ENCODE measurements at places on chromosomes 4 and X.
A peak's percentile ranks its signal among the peaks of the same experiment; 100 is the strongest.

DNA sequence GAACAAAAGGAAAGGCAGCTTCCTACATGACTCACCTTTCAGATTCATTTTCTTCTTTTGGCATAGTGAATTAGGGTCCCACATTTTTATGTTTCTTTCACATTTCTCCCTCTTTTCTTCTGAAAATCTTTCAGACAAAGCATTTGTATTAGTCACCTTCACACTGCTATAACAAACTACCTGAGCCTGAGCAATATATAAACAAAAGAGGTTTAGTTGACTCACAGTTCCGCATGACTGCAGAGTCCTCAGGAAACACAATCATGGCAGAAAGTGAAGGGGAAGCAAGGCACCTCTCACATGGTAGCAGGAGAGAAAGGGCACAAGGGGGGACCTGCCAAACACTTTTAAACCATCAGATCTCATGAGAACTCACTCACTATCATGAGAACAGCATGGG, 36.9 kb downstream of the MAGEA9 start:
- DNase-seq: no peak

GRCh38 chr4:175253184-175253902, 335.2 kb downstream of the ADAM29 start:
- DNase-seq: no peak

- no peak for DNase-seq
Observed at GRCh38 chr4:27181693-27182092, 321.1 kb downstream of the STIM2 start.

GRCh38 chr4:113692809-113693411, 68.6 kb downstream of the CAMK2D start:
- no peak for DNase-seq

- DNase-seq: no peak
Observed at GRCh38 chr4:40307627-40308497, 27.3 kb upstream of the CHRNA9 start.

- no peak for DNase-seq
Observed at GRCh38 chr4:109990261-109991257, 77.9 kb downstream of the EGF start.

DNA sequence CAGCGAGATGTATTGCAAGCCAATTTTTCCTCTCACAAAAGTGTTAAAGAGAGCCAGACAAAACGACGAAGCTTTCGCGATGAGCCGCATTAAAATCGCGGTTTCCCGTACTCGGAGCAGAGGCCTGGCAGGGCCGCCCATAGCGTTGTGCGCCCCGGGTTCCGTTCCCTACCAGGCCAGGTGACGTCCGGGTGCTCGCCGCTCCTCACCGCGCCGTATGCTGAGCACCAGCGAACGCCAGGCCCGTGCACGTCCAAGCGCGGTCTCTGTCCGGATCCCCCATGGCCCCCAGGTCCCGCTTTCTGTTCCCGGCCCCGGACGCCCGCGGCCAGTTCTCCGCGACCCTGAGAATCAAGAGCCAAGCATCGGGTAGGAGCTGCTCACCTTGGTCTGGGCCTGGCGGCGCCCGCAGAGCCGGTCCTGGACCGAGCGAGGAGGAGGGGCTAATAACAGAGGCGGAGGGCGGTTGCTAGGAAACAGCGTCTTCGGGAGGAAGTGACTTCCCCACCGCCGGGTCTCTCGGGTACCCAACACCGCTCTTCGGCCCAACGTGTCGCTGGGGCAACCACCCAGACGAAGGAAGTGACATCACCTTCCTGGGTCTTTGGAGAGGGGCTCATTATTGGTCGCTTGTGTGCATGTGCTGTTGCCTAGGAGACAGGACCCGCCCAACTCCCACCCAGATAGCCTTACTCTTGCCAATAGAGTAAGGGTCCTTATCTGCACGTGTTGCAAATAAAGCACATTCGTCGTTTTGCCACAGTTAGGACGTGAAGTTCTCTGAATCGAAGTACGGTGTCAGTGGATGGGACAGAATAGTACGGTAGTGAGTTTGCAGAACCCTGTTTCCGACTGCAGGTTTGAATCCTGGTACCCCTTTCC, at the start of gene MAP9:
TSS of gene MAP9 (minus strand) at position 579 of the 882 bp plus-strand sequence. CDS start 1,115 bp downstream, outside the sequence.
- peak; percentile 81 for DNase-seq
